ENCODE measurements at places on chromosomes 6 and 20.

GRCh38 chr20:52411611-52412010, 220.0 kb upstream of the ZFP64 start:
- DNase-seq = no peak

GRCh38 chr6:45447716-45448115, 70.0 kb upstream of the SUPT3H start:
- no peak for DNase-seq

DNA sequence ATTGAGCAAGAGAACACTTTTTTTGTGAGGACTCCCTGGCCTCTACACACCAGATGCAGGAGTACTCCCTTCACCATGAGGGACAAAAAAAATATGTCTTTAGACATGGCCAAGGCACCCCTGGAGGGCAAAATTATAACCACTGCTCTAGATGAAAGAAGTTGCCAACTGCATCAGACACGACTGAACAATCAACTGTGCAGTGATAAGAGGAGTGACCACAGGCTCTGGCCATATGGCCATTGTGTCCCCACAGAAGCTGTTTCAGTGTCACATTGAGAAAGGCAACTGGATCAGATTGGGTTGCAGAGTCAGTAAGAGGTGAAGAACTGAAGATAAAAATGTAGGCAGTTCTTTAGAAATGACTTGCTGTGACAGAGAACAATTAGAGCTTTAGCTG, 85.7 kb downstream of the C6orf118 start:
- no peak for DNase-seq

DNA sequence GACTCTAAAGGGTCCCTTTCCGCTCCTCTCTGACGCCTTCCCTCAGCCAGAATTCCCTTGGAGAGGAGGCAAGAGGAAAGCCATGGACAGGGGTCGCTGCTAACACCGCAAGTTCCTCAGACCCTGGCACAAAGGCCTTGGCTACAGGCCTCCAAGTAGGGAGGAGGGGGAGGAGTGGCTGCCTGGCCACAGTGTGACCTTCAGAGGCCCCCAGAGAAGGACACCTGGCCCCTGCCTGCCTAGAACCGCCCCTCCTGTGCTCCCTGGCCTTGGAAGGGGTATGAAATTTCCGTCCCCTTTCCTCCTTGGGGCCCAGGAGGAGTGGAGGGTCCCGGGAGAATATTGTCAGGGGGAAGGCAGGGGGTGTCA, 2.7 kb downstream of the VEGFA start:
- no peak for DNase-seq

- DNase-seq = no peak
These were observed 96.3 kb upstream of the ZBTB24 start for GRCh38 chr6:109579361-109579760.

DNA sequence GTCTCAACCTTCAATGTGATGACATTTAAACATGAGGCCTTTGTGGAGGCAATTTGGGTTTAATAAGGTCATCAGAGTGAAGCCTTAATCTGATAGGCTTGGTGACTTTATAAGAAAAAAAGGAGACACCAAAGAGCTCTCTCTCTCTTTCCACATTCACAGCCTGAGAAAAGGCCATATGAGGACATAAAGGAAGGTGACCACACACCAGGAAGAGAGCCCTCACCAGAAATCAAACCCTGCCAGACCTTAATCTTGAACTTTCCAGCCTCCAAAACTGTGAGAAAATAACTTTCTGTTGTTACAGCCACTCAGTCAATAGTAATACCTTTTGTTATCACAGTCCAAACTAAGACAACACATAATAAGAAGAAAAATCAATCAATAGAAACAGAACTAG, 47.7 kb downstream of the COL12A1 start:
- DNase-seq = no peak

DNA sequence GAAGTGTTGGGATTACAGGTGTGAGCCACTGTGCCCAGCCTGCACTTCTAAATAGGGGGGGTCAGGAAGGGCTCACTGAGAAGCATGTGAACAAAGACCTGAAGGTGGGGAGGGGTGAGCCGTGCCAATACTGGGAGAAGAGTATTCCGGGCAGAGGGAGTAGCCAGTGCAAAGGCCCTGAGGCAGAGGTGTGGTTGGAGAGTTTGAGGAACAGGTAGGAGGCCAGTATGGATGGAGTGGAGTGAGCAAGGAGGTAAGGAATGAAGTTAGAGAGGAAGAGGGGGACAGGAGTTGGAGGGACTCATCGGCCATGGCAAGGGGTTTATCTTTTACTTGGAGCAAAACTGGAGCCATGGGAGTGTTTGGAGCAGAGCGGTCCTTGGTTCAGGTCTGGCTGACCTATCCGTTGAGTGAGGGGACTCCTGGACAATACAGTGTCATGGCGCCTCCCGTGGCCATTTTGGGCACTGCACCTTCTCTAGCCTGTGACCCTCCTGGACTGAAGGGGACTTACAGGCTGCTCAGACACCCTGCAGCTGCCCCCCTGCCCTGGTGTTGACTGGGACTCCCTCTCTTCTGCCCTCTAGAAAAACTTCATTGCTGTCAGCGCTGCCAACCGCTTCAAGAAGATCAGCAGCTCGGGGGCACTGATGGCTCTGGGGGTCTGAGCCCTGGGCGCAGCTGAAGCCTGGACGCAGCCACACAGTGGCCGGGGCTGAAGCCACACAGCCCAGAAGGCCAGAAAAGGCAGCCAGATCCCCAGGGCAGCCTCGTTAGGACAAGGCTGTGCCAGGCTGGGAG, 12.1 kb downstream of the FOXS1 start:
- DNase-seq = peak; percentile 72

- no peak for DNase-seq
These were observed 47.0 kb downstream of the PLAGL1 start for GRCh38 chr6:143961066-143961465.

GRCh38 chr20:48460681-48461080, 367.1 kb downstream of the PREX1 start:
- no peak for DNase-seq

DNA sequence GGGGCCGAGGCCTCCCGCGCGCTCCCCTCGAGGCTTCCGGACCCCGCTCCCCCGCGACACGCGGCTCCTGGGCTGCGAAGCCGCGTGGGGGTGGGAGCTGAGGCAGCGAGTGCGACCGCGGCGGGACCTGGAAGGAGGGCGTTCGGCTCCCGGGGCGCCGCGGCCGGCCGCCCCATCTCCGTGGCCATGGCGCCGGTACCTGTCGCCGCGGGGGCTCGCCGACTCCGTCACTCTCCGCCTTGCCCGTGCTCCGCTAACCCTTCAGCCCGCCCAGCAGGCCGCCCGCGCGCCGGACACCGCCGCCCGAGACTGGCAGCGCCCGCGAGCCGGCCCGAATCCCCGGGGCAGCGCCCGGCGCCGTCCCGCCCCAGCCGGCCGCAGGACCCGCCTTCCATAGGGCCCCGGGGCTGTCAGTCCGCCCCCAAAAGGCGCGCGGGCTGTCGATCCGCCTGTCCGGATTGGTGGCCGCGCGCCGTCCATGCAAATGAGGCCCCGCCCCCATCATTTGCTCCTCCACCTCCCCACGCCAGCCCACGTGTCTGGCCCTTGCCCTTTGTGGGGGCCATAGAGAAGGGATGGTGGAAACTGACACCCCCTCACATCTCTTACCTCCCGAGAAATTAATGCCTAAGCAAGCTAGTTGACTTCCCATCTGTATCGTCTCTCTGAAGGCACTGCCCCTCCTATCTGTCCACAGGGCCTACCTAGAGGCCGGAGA, at the start of gene FKBP5:
Gene FKBP5 (minus strand): TSS at position 311 of the 718 bp plus-strand sequence. CDS start 46,091 bp downstream, outside the sequence.
- peak; percentile 93 for DNase-seq

DNA sequence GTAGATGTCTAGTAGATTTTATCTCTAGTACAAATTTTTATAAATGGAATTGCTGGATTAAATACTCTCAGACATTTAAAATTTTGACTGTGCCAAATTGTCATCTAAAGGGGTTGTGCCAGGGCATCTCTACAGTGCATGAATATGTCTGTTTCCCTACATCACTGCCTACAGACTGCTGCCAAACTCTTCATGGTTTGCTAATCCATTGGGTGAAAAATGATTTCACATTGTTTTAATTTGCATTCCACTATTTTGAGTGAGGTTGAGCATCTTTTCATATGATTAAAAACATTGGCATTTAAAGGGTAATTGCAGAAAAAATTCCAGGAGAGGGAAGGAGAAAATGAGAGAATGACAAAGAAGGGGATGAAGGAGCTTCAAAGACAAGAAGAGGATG, 267.7 kb upstream of the RNF24 start:
- no peak for DNase-seq

GRCh38 chr6:143117108-143117507, 56.4 kb downstream of the AIG1 start:
- no peak for DNase-seq

- no peak for DNase-seq
These were observed 237.0 kb downstream of the BCKDHB start for GRCh38 chr6:80343511-80343910.

Measured in activated naive CD4-positive, alpha-beta T cell treated with anti-CD3 and anti-CD28 coated beads, Interleukin-2, amount 10 ng/mL, durations not matched to agents 7 days and 5 days (primary cell).